ENCODE measurements at places on chromosomes 7 and 10.
A peak's percentile ranks its signal among the peaks of the same experiment; 100 is the strongest.

DNA sequence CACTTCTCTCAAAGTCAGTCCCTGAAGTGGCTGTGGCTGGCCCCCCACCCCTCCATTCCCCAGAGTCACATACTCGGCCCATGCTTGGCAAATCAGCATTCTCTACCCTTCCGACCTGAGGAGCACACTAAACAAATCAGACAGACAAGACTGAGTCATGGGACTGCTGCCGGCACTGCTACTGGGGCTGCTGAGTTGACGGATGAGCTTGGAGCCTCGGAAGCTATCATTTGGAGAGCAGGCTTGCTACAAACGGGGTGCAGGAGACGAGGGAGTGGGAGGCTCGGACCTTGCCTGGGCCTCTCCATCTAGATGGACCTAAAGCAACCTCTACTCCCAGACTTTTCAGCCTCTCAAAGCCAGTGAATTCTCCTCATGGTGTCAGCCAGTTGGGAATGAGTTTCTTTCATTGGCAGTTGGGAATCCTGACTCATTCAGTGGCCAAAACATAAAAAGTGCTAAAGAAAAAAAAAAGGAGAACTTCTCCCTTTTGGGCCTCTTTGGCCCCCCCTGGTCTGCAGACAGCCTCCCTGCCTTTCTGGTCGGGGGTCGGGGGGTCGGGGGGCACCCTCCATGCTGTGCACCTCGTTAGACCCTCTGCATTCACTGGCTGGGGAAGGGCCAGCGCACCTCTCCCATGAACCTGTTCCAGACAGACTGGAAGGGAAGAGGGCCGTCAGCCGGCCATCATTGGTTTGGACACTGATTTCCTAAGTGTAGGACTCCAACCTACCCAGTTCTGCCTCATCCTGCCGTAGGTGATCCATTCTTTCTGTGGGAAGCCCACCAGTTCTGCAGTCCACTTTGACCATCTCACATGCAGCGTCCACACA is 52.3 kb upstream of the COL13A1 start:
- DNase-seq, result no peak

- no peak for DNase-seq
Observed at GRCh38 chr10:122051609-122052385, 62.8 kb downstream of the TACC2 start.

DNA sequence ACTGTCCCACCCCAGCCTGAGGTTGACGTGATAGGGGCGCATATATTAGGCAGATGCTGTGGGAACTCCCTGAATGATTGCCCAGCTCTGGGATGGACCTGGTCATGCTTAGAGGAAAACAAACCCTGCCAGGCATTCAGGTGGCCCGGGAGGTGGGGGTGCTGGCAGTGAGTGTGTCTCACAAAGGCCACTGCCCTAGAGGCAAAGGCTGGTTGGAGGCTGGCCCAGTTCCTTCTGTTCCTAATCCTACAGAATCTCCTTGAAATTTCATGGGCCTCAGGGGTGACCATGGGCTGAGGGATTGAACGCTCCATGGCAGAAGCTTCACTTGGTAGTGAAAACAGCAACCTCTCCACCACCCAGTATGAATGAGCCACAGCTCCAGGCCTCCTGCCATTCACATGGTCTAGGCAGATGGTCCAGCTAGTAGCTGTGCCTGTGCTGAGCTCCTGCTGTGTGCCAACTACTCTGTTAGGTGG is 25.6 kb downstream of the ADRA2A start:
- no peak for DNase-seq

- no peak for DNase-seq
Observed at GRCh38 chr10:69867699-69868558, 66.2 kb downstream of the COL13A1 start.

GRCh38 chr10:22228167-22228938 is 10.5 kb upstream of the EBLN1 start:
- no peak for DNase-seq

- no peak for DNase-seq
Observed at GRCh38 chr7:21422751-21423150, 5.1 kb upstream of the SP4 start.

GRCh38 chr7:114622221-114622620 is 207.6 kb downstream of the FOXP2 start:
- no peak for DNase-seq

DNA sequence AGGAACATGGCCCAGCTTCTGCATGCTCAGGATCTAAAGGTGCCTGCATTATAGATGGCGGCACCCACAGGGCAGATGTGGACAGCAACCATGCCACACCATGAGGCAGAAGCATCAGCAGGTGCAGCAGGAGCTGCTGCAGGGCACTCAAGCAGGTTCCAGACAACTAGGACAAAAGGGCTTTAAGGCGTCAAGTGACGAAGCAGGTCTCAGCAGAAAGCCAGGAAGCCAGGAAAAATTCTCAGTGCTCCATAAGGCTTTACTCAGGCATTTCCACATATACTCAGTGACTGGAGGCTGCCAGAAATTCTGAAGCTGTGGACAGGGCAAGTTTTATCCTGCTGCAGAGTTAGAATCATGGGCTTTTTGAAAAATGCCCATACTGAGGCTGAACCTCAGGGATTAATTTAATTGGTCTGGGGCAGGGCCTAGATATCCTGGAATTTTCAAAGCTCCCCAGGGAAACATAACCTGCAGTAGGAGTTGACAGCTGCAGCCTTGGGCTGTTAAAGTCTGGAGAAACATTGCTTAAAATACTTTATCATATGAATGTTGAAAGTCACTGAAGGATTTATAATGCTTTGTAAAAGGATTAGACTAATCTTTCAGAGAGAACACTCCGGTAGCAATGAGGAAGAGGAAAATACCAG is 68.1 kb upstream of the RNF148 start:
- DNase-seq, result no peak

DNA sequence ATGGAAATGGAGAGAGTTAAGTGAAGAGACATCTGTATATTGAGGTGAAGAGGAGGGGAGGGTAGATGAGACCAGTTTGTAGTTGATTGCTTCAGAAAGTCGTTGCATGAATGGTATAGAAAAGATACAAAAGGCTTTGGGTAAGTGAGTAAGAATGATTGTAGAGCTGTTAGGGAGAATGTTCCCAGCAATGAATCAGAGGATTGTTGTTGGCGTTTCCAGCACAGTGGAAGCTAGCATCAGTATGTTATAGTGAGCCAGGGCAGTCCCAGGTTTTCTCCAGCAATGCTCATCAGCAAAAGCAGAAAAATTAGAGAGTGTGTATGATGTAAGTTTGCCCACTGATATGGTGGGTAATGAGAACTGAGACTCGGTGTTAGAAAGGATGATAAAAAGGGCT is 15.4 kb upstream of the CDK6 start:
- no peak for DNase-seq

GRCh38 chr10:12834116-12834665 is 167.3 kb downstream of the CCDC3 start:
- no peak for DNase-seq

- no peak for DNase-seq
Observed at GRCh38 chr7:106086062-106086461, 26.1 kb downstream of the SYPL1 start.

DNA sequence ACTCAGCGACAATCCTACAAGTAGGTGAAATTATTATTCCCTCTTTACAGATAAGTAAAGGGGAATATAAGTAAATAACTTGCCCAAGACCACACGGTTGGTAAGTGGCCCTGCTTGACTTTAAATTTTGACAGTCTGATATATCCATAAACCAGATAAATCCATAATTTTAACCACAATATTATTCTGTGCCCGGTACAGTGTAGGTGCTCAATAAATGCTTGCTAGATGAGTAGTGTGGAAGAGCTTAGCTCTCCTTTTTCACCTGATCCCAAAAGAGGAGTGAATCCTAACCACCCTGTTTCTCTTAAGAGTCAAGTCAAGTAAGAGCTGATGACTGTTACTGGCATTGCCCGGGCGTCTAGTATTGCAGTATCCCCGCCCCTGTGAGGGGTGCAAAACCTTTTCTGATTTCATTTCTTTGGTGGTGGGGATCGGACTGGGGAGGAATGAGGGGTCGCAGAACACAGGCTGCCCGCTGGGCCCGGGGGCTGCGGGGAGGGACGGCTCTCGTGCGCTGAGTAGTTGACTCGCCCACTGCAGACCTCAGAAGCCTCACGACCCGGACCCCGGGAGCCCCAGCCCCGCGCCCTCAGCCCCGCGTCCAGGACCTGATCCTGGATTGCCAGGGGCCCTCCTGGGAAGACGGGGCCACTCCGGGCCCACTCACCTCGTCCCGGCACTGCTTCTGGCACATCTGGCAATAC is 490 bp downstream of the KIN start:
- DNase-seq, result peak; percentile 4

DNA sequence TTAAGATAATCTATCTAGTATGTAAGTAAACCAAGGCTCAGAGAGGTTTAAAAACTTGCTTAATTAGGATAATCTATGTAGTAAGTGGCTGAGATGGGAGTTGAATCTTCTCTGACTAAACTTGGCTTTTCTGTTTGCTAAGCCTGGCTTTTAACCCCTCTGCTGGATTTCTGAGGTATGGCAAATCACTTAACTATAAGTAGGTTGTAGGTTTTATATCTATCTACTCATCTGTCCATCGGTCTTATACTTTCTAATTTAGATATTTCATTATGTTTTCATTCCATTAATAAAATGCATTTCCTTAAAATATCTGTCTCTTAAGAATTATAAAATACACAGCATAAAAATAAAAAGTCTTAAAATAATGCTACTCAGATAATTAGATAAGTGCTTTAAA is 59.4 kb downstream of the ST7 start:
- DNase-seq, result no peak

Data from T follicular helper cell (primary cell).